ENCODE measurements at places on chromosomes 5 and 9.

DNA sequence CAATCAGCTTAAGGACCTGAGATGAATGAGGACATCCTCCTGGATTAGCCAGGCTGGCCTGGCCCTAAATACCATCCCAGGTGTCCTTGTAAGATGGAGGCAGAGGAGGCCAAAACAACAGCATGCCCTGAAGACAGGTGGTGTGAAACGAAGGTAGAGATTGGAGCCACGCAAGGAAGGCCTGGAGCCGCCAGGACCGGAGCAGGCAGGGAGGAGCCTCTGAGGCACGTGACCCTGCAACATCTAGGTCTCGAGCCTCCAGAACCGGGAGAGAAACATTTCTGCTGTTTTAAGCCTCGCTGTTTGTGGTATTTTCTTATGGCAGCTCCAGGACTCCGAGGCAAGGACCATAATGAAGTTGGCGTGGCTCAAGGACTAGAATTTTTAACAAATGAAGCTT lies 9.7 kb upstream of the COL5A1 start:
- no peak for DNase-seq

- DNase-seq, result no peak
These were observed 161.1 kb upstream of the TBCA start for GRCh38 chr5:77937015-77937908.

DNA sequence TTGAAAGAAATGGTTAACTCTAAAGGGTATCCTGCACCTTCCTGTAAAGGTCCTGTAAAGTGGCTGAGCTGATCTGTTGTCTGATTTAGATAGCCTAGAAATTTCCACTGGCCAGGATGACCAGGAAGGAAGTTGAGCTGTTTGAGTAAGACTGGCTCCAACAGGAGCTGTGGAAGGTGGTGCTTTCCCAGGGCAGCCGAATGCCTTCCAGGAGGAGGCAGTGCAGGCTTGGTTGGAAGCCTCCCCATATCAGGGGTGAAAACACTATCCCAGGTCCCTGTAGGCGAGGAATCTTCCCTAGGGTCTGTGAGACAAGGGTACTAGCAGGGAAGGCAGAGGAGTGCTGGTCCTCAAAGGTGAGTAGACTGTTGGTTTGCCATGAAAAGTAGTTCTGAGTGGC lies 98.4 kb downstream of the LIX1 start:
- DNase-seq, result no peak

- DNase-seq, result no peak
These were observed 265.4 kb downstream of the RASEF start for GRCh38 chr9:82797534-82797933.

DNA sequence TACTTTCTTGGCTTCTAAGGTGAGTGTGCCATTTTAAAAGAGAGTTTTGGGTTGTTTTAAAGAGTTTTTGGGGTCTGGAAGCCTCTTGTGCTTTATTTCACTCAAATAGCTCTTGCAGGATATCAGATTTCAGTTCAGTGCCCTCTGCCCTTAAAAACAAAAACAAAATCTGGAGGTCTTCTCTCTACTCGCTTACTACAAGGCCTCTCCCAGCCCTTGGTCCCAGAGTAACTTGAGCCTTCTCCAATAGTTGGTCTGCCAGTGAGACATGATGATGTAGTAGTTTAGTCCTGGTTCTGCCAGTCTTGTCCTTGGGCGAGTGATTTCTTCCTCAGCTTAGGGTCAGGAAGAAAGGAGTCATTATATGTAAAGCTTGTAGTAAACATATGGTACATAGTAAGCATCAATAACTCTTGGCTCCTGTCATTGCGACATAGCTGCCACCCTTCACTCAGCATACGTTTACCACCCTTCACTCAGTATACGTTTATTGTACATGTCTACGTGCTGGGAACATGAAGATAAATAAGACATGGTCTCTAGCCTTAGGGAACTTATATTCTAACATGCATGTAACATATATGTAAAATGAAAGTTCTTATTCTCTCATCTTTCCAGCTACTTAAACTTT lies 147.6 kb downstream of the MAN2A1 start:
- DNase-seq, result no peak
